ENCODE measurements at places on chromosomes 3 and 15.

DNA sequence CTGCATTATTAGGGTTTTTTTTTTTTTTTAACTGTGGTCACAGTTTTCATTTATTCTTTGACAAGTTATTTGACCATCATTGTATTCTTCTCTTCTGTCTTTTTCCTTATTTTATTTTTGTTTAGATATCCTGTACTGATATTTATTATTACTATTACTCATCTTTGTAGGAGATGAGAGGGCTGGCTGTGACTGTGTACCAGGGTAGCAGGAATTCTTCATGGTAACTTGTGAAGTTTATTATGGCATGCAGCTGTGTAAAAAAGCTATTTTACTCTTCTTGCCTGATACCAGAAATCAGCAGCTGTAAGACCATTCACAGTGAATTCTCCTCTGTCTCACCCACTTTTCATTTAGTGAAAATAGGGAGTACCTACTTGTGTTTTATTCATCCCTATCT is 44.5 kb downstream of the ATP6V1A start:
- no peak for DNase-seq

GRCh38 chr3:42495393-42495792 is 7.0 kb upstream of the VIPR1 start:
- DNase-seq, result no peak

GRCh38 chr3:188236271-188236670 is 82.3 kb downstream of the LPP start:
- no peak for DNase-seq

GRCh38 chr3:177772908-177773557 is 575.8 kb upstream of the TBL1XR1 start:
- no peak for DNase-seq

DNA sequence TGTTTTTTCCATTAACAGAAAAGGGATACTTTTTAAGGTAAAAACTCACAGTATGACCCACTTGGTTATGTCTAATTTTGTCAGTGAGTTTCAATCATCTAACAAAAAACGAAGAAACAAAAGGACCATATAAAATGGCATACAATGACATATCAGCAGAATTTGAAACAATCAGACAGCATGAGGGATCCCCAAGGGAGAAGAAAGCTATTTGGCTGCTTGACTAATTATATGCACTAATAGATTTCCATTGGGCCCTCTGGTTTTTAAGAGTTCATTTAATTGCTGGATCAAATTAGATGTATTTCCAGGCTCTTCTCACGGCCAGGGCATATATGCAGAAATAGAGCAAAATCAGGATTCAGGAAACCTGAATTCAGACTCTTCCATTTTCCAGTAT is 376.4 kb upstream of the GBE1 start:
- DNase-seq, result no peak

- DNase-seq, result no peak
Measured at GRCh38 chr3:67641451-67641850, 13.0 kb downstream of the SUCLG2 start.

DNA sequence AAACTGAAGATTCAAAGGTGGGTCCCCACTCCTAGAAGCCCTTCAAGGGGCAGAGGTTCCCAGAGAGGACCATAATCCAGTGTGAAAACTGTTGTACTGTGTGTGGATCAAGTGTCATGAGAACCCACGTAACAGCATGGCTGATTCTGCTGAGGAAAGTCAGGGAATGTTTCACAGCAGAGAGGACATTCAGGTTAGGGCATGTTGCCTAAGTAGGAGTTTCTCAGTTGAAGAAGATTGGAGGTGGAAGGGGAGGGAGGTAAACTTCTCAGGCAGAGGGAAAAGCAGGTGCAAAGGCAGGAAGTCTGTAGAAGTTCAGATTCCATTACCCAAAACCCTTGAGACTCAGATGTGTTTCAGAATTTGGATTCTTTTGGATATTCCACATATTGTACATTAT is 246.1 kb upstream of the NR2E3 start:
- DNase-seq, result no peak

GRCh38 chr3:140440446-140440845 is 237.4 kb upstream of the TRIM42 start:
- DNase-seq, result no peak

- no peak for DNase-seq
Measured at GRCh38 chr3:32140943-32141342, 34.5 kb downstream of the GPD1L start.

- no peak for DNase-seq
Measured at GRCh38 chr3:178479860-178480259, 56.4 kb upstream of the KCNMB2 start.

- no peak for DNase-seq
Measured at GRCh38 chr3:147216143-147216673, 190.1 kb downstream of the ZIC4 start.

- DNase-seq, result no peak
Measured at GRCh38 chr15:75661100-75661755, 13.5 kb downstream of the SNX33 start.

DNA sequence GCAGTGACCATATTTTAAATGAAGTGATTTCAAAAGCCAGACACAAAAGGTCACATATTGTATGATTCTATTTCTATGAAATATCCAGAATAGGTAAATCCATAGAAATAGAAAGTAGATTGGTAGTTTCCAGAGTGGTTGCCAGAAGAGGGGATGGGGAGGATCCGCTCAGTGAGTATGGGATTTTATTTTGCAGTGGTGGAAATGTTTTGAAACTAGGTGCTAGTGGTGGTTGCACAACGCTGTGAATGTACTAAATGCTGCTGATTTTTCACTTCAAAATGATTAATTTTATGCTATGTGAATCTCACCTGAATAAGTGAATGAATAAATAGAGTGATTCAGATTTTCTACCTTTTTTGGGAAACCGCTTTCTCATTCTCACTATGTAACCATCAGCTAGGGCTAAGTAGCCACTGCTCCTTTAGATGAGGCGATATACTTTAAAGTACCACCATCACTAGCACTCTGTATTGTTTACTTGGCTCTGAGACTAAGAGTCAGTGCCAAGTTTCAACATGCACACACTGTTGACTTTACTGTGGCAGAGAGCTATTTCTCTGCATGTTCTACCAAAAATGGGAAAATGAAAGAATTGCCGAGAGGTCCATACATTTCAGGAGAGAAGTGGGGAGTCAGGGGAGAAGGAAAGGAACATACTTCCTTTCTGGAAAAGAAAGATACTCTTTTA is 90.7 kb upstream of the GOLIM4 start:
- DNase-seq, result no peak

DNA sequence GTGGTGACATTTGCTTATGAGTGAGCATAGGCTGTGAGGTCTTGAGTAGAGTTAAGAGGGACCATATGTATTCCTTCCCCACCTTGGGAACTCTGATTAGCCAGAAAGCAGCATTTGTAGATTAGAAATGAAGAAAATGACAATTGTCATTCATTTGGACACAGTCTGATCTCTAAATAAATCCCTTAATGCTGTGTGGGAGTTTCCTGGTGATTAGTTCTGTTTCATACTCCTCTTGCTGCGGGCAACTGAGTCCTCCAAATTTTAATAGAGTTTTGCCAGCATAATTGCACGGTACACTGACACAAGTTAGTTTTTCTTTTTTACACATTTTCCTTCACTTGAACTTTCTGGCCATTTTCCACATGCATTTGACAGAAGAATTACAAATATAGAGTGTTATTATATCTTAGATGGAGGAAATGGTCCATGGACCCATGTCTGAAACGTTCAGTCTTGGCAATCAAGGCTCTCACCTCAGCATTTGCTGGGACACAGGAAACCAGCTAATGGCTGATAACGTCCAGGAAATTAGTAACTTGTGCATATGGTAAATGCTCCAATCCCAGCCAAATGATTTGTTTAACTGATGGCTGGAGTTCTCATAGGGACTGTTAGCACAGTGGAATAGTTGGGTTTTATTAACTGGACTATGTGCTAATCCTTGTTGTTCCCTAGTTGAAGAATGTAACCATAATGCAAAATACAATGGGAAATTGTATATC is 321.2 kb downstream of the RBMS3 start:
- DNase-seq, result no peak

DNA sequence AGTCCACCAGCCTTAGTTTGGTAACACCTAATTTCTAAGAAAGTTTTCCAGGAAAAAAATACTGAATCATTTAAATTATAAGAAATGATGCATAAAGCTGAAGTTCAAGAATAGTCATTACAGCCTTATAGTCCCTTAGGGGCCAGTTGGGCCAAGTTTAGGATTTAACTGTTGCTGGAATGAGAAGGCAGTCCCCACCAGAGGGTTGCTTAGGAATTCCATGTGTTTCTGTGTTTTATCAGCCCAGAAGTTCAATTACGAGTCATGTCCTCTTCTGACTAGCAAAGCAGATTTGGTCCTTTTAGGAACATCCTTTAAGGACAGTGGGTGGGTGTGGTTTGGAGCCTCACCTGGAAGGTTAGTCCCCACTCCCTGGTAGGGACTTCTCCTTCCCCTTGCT is 57.0 kb upstream of the NR2E3 start:
- DNase-seq, result no peak

- DNase-seq, result no peak
Measured at GRCh38 chr15:80925597-80926059, 64.0 kb downstream of the MESD start.

DNA sequence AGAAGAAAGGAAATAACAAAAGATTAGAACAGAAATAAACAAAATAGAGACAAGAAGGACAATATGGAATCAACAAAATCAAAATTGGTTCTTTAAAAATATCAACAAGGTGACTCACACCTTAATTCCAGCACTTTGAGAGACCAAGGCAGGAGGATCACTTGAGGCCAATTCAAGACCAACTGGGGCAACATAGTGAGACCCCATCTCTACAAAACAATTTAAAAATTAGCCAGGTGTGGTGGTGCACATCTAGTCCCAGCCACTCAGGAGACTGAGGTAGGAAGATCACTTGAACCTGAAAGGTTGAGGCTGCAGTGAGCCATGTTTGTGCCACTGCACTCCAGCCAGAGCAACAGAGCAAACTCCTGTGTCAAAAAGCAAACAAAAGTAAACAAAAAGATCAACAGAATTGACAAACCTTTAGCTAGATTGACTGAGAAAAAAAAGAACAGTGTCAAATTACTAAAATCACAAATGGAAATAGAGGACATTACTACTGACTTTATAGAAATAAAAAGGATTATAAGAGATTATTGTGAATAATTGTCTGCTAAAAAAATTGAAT is 190.7 kb upstream of the CGNL1 start:
- no peak for DNase-seq

DNA sequence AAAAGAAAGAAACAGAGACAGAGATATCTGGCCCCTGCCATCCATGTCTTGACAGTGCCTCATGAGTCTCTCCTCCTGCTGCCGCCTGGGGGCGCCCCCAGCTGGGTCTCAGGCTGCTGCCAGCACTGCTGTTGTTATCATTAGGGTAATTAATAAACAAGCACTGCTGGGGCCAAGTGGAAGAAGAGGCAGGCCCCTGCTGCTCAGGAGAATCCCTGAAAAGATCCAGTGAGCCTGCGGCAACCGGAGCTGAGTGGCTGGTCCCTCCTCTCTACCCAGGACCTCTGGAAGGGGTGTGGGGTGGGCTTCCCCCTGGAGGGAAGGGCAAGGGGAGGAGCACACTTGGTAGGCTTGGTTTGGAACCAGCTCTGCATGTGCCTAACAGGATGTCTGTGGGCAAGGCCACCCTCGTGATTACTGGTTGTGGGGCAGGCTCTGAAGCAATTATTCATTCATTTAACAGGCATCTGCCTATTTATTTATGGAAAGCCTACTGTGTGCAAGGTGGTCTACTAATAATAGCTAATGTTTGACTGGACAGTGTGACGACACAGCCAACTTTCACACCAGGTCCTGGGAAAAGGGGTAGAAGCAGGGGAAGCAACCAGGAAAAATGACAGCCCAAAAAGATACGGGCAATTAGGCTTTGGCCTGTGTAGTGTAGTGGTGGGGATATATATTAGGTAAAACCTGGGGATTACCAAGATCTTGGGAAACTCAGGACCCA is 1.2 kb upstream of the TYRO3 start:
- peak; percentile 87 for DNase-seq

DNA sequence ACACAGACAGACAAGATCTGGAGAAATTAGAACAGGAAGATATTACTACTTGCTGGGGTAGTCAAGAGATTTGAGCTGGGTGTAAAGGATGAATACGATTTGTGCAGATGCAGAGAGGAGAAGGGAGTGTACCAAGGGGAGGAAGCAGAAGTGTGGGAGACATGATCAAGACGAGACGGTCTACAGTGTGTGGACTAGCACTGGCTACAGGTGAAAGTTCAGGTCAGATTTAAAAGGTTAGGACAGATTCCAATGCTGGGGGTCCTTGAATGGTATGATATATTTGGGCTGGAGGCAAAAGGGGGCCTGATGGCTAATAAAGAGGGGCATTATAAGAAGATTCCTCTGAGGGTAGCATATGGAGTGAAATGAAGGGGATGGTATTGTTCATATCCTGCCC is 12.1 kb downstream of the LDHAL6B start:
- DNase-seq, result no peak

- no peak for DNase-seq
Measured at GRCh38 chr15:64634576-64635498, 140.6 kb downstream of the RBPMS2 start.

DNA sequence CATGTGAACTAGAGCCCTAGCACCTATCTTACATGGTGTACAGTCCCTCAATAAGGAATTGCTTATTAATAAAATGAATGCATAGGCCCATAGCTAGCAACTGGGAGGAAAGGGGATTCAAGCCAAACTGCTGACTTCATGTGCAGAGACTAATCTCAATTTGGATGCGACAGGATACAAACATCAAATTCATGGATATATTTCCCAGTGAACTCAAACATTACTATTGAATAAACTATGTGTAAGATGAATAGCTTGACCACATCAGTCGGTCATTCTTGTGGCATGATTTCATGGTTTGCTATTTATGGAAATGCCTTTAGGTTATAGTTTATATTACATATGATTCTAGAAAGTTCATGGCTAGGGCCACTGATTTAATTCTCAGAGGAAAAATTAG is 268.6 kb upstream of the SLITRK3 start:
- DNase-seq, result no peak

DNA sequence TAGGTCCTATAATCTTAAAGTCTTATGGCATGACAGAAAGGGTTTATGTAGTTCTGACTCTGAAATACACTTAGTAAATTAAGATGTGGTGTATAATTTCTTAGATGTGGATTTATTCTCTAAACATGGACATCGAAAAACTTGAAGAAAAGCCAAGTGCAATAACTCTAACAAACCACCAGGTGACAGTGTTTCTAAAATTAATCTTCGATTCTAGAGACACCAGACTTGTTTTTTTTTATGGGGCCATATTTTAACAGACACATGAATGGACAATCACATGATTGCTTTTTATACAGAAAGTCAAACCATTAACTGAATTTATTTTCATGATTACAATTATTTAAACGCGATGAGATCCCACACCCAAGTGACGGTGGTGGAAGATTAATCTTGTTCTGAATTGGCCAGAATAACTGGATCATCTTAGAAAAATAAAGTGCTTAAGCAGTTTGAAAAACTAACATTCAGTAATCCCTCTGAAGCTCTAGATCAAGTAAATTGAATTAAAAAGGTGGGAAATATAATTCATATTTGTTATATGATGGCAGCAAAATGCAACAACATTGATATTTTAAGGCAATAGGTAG is 305.1 kb downstream of the LSAMP start:
- DNase-seq, result no peak

Data from hypothalamus (tissue), 51 donors.